Germinal center (tissue), 1 donor: ENCODE measurements at places on chromosomes 16 and 17.

DNA sequence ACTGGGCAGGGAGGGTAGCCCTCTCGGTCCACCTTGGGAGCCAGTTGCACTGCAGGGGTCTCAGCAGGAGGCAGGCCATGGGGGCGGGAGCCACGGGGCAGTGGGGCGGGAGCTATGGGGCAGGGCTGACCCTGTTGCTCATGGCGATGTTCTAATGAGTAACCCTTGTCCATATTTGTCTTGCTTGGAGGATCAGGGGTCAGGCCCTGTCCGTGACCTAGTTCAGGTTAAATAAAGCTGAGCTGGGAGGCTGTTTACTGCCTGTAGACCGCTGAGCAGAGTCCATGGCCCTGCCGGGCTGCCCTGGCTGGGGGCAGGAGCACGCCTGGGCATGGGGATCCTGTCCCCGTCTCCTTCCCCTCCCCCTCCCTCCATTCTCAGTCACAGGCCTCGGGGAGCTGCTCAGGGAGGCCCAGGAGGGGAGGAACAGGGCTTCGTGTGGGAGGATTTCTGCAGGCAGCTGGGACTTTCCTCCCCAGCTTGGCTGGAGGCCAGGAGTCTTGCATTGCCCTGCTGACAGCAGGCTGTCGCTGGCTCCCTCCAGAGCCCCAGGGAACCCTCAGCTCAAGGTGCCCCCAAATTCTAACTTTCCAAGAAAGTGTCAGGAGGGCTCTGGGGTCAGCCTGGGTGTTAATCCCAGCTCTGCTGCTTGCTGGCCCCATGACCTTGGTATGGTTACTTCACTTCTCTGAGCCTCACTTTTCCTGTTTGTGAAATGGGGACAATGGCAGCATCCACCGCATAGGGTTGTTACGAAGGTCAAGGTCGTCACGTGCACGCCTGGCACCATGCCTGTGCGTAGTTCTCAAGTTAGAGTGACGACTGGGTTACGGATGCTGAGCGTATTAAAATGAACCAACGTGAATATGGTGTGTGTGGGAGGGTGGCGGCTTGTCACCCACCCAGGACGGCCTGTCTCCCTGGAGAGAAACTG lies 6.1 kb upstream of the SERPINF2 start:
- DNase-seq = no peak

DNA sequence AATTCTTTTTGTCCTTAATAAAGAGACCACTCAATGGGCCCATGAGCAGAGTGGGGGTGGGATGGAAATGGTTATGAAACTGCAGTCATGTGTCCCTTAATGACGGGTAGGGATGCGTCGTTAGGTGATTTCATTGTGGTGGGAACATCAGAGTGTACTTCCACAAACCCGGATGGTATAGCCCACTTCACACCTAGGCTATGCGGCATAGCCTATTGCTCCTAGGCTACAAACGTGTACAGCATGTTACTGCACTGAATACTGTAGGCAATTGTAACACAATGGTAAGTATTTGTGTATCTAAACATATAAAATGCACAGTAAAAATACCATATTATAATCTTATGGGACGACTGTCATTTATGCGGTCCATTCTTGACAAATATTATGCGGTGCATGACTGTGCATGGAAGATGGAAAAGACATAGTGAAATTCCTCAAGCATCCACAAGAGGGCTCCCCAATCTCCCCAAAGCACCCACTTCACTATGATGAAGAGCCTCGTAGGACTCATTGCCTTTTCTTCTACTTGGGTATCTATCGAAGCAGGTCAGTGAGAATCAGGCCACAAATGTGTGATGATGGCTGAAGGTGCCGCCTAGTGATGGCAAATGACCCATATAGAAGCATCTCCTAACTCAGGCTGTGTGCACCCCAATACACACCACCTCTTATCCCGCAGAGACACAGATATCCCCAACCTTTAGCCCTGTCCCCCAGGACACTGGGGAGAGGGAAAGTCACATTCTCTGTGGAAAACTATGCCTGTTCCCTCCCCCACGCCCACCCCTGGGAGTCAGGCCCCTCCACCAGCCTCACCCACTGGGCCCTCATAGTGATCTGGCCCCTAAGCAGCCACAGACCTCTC lies 43.5 kb downstream of the TBX21 start:
- DNase-seq = peak; percentile 57

DNA sequence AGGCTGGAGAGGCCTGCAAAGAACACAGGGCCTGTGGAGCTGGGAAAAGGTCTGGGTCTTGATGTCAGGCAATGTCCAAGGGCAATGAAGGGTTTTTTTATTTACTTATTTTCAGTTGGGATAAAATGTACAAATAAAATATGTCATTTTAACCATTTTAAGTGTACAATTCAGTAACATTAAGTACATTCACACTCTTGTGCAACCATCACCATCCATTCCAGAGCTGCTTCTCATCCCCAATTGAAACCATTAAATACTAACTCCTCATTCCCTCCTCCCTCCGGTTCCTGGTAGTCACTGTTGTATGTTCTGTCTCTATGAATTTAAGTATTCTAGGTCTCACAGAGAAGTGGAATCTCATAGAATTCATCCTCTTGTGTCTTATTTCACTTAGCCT lies 444.7 kb downstream of the HS3ST3B1 start:
- DNase-seq = no peak

GRCh38 chr17:27218719-27219488 lies 75.0 kb upstream of the WSB1 start:
- no peak for DNase-seq

- no peak for DNase-seq
These were observed 81.0 kb upstream of the MYOCD start for GRCh38 chr17:12584727-12585126.

GRCh38 chr17:69501591-69502468 lies 87.3 kb downstream of the MAP2K6 start:
- DNase-seq = no peak

GRCh38 chr17:15392326-15392741 lies 50.9 kb upstream of the TEKT3 start:
- DNase-seq = no peak

DNA sequence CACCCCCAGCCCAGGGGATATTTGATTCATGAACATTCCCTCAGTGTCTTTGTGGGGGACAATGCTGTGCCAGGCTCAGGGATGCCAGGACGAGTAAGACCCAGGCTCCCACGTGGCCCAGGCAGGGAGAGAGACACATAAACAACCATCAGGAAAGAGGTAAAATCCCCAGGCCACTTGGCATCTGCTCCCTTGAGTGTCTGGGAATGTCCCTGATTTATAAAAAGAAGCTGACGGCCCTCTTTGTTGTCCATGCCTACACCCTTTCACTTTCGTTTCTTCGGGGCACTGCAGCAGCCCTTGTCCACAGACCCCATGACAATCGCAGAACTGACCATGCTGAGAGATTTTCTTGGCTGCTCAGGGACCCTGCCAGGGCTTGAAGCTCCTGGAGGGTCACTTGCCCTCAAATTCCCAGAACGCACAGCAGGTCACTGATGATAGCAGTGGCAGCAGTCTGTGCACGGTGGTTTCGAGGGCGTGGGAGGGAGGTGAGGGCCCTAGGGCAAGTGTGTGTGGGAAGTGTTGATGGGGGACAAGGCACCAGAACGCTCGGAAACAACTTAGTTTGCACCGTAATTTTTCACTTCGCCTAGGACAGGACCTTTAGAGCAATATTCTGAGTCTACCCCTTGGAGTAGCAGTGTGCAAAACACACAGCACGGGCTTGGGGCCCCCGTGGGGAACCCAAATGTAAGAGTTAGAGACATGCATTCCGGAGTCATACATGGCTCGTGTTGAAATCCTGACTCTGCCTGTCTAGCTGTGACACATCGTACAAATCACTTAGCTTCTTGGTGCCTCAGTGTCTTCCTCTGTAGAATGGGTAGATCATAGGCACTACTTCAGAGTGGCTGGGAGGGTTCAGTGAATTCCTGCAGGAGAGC lies 4.7 kb downstream of the NOD2 start:
- no peak for DNase-seq

GRCh38 chr16:75028544-75029135 lies 29.8 kb downstream of the ZNRF1 start:
- no peak for DNase-seq

- DNase-seq = no peak
These were observed 215.1 kb downstream of the IRX3 start for GRCh38 chr16:54071514-54071913.
